Activated CD8-positive, alpha-beta memory T cell treated with anti-CD3 and anti-CD28 coated beads for 24 hours (primary cell): ENCODE measurements at places on chromosomes 13 and 19.

- DNase-seq, result no peak
Measured at GRCh38 chr13:70183041-70183440, 74.8 kb upstream of the KLHL1 start.

GRCh38 chr19:41619018-41619556 is 7.8 kb downstream of the CEACAM4 start:
- DNase-seq, result peak; percentile 42

DNA sequence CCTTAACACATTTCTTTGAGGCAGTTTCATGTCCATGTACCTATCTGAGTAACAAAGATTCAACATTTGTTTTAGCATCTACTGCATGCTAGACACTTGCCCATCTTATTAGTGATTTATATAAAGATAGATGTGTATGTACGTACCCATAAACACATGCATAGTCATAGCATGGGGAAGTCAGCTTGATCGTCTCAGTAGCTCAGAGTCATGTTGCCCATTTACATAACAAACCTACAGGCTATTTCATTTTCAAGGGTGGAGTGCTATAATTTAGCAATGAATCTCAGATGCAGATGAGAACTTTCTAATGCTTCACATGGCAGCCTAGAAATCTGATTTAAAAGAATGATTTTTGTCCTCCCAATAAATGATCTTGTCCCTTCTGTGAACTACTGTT is 23.5 kb downstream of the FLT1 start:
- no peak for DNase-seq

DNA sequence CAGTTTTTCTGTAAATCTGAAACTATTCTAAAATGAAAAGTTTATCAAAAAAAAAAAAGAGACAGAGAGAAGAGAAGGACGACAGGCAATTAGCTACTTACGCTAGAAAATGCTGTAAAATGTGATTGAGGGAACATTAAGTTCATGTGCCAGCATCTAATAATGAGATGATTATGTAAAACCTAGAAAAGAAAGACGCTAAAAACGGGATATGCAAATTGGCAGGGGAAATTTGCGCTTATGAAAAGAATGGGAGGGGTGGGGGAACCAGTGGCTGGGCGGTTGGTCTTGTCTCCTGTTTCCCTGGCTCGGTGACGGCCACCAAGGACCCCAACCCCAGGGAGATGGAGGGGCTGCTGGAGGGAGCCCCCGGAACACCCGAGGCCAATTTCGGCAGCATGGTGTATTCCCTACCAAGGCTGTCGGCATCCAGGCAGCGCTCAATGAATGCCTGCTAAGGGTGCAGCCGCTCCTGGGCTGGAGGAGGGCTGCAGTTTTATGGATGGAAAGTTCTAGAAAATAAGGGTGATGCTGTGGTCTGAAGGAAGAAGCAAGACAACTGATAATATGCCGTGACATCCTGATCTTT is 34.2 kb downstream of the GNG7 start:
- DNase-seq, result no peak

- DNase-seq, result no peak
Measured at GRCh38 chr13:42498521-42498920, 75.4 kb upstream of the TNFSF11 start.

GRCh38 chr13:25683056-25683455 is 311.3 kb downstream of the ATP8A2 start:
- DNase-seq, result no peak

DNA sequence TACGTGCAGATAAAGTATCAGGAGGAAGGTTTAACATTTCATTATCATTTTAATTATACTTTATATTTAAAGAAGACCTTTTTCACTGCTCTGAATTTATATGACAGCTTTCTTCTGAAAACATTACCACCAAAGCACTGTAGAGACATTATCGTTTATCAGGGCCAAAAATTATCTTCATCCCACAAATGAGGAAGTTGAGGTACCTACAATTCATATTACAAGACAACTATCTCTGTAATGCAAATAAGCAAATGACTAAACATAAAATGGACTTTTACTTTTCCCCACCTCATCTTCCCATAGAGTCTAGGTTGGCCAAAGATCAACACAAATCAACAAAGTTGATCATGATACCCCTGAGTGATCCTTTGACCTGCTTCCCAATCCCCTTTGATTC is 30.9 kb upstream of the SMAD9 start:
- DNase-seq, result no peak

DNA sequence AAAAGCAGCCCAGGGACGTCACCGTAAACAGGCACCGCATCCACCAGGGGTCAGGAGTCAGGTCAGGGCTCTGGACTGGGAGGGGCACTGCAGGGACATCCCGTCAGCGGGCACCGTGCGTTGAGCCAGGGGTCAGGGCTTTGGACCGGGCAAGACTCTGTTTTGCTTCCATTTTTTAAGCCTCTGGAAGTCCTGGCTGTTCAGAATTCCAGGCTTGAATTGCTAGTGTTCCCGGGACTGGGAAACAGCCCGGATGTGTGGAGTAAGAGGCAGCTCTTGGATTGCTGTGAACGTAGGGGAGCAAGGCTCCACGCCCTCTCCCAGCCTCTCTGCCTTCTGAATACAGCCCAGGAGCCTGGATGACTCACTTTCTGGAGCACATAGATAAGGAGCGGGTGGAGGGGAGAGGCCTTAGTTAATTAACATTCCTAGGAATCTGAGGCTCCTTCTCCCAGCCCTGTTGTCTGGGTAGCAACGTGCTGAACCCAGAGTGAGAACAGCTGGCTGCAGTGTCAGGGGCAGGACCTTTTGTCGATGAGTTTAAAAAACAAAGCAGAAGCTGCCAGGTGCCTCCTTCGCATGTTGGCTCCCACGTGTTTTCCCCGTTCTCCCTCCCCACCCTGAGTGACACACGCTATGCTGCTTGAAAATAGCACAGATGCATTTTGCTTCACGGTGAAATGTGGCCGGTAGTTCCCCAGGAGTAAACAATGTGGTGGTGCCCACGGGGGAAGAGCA is 21.9 kb downstream of the ATP11A start:
- no peak for DNase-seq

GRCh38 chr19:16249826-16250404 is 52.2 kb downstream of the AP1M1 start:
- no peak for DNase-seq

DNA sequence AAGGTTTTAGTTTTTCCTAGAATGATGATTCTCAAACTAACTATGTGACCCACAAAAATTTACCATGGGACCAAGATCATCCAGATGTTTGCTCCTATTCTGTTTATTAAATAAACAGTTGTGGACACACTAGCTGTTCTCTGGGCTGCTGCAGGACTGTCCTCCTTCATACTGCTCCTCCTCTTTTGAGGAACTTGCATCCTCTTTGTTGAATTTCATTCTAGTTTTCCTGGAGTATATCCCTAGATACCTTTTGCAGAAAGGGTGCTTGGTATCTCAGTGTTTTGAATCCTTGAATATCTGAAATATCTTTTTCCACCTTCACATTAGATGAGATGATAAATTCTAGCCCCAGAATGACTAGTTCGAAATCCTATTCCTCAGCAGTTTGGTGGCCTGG is 24.1 kb downstream of the VASP start:
- no peak for DNase-seq

- no peak for DNase-seq
Measured at GRCh38 chr13:102763741-102764140, 9.8 kb downstream of the TEX30 start.

DNA sequence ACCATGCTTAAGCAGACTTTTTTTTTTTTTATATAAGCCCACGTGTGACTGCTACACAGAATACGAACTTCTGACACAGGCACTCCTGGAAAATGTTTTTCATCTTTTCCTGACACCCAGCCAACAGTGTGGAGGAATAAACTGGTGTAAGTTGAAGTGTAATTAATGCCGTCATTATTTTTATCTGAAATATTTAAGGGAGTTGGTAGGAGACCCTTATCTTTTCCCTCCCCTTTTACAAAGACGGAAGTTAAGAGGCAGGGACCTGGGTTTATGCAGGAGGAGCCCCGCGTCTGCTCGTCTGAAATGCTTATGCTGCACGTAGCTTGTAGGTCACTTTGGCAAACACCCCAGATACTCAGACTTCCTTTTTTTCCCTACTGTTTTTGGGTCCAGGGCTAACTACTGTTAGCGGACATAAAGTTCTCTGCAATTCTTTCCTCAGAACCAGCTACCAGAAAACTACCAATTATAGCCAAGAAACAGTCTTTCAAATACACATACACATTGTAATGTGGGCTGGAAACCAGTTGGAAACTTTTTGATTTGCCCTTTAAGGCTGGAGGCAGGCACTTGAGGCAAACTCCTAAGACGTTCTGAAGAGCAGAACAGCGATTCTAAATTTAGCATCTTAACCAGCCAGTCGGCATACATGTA is 50.8 kb downstream of the EFNB2 start:
- no peak for DNase-seq

DNA sequence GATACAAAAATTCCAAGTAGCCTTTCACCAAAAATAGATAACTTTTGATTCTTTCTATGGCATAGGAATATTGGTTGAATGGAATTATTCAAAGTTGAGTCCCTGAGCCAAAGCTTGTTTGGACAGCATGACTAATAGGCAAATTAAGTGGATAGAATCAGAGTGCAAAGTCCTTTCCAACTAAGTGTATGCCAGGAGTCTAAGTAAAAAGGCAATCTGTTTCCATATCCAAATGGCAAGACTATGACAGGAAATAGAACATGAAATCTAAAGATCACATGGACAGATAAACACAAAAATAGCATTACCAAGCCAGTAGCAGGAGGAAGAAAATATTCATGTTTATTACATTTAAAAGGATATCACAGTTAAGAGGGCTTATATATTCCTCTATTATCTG is 804.6 kb downstream of the SLITRK6 start:
- DNase-seq, result no peak

- DNase-seq, result peak; percentile 93
Measured at GRCh38 chr13:112587764-112588489, at the start of gene TUBGCP3. TSS of gene TUBGCP3 (minus strand) at chr13:112588153. CDS start at chr13:112587980, 173 bp downstream.

GRCh38 chr13:81917810-81918209 is 1576.9 kb upstream of the SPRY2 start:
- no peak for DNase-seq

GRCh38 chr13:47190696-47191305 is 293.9 kb upstream of the HTR2A start:
- no peak for DNase-seq

GRCh38 chr13:111521691-111522229 is 201.3 kb downstream of the TEX29 start:
- no peak for DNase-seq

DNA sequence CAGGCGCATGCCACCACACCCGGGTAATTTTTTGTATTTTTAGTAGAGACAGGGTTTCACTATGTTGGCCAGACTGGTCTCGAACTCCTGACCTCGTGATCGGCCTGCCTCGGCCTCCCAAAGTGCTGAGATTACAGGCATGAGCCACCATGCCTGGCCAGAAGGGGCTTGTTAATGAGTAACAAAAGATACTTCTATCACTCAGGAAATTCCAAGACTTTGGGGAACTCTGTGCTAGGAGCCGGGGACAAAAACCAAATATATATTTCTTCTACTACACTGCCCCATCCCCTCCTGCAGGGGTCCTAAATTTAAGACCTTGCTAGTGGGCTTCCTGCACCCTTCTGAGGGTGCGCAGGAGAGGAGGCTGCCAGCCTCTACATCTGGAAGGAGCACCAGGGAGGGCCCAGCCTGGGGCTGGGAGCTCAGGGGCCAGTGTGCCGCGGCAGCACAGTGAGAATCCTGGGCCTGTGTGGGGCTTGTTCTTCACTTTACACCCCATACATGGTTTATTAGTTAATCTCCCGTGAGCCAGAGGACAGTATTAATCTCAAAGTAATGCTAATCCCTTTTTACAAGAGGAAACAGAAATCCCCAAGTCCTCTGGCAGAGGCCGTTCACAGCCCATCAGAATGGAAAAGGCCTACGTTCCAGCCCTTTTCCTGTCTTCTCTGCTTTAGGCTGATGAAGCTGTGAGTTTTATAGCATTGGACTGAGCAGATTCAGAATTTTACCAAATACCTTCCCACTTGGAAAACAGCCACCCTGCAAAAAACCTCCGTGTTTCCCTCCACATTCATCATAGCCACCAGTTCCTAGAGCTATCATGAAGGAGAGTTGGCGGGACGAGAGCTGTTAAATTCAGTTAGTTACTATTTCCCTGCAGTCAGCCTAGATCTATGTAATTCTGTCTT is 44.4 kb upstream of the NPAS1 start:
- DNase-seq, result no peak

DNA sequence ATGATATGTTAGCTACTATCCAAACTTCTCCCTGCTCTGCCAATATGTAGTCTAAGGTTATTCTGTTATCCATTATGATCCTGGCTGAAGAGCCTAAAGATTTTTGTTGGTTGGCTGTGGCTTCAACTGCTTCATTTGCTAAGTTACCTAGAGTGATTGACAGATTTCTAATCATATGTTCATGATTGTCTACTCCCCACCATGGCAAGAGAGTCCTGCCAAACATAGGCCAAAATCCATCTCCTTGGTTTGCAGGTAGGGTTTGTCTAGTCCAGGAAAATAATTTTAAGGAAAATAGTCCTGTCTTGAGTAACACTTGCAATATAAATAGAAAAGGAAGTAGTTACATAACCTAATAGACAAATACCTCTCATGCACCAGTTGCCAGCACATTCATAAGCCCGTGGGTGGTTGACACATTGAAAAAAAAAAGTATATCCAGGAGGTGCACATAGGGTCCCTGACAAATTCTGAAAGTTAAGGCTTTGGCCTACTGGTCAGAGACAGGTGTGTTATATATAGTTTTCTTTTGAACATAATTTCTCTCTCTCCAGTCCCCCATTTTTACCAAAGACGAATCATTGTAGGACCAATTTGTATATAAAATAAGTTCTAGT is 5.4 kb upstream of the CBY2 start:
- no peak for DNase-seq

GRCh38 chr19:46907880-46908279 is 47.1 kb downstream of the ARHGAP35 start:
- DNase-seq, result no peak

- no peak for DNase-seq
Measured at GRCh38 chr19:54164369-54165068, 5.0 kb upstream of the LENG1 start.

GRCh38 chr19:32404213-32404932 is 1.2 kb upstream of the DPY19L3 start:
- DNase-seq, result no peak

- no peak for DNase-seq
Measured at GRCh38 chr13:98779695-98780094, 27.2 kb upstream of the SLC15A1 start.

DNA sequence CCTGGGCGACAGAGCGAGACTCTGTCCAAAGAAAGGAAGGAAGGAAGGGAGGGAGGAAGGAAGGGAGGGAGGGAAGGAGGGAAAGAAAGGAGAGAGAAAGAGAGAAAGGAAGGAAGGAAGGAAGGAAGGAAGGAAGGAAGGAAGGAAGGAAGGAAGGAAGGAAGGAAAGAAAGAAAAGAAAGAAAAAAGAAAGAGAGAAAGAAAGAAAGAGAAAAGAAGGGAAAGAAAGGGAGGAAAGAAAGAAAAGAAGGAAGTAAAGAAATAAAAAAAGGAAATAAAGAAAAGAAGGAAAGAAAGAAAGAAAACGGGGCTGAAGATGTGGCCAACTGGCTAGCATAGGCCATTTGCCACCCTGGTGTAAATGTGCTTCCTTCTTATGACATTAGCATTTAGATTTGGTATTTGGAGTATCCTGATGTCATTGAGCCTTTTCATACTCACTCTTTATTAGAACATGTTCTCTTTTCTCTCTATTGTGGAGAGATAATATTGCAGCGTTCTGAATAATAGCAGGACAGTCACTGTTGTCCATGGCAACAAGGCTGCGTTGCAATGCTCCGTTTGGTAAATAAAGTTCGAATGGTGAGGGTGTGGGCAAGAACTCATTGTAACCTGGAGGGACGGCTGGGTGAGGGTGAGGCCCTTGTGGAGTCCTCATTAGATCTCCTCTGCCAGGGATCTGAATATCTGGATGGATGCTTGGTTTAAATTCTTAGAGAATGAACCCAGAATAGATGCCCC is 173.9 kb upstream of the UBL3 start:
- DNase-seq, result no peak
